ENCODE measurements at places on chromosomes 13 and 19.
A peak's percentile ranks its signal among the peaks of the same experiment; 100 is the strongest.

GRCh38 chr13:51999510-51999911, 11.7 kb downstream of the ATP7B start:
- DNase-seq, result no peak

- DNase-seq, result peak; percentile 10
Measured at GRCh38 chr13:77698201-77699058, 943 bp downstream of the SLAIN1 start.

GRCh38 chr13:69912630-69913029, 195.0 kb upstream of the ATXN8OS start:
- DNase-seq, result no peak

GRCh38 chr19:49327878-49328544, 3.0 kb upstream of the SLC6A16 start:
- DNase-seq, result peak; percentile 35
